AG08396 (cell line): ENCODE measurements at places on chromosomes 2 and 18.

DNA sequence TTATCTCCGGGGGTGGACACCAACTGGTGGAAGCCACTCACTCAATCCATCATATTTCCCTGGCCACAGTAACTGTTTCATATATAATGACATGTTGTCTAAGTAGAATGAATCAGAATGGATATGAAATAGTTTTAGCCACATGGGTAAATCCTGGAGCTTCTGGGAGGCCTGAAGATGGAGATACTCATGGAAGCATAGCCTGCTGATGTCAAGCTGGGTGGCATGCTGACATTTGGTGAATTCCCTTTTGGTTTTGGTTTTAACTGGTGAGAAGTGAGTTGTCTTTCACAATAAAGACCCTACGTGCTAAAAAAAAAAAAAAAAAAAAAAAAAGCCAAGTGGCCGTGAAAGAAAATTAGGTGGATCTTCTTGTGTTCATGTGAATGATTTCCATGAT lies 105.3 kb upstream of the ITGA6 start:
- DNase-seq: no peak

DNA sequence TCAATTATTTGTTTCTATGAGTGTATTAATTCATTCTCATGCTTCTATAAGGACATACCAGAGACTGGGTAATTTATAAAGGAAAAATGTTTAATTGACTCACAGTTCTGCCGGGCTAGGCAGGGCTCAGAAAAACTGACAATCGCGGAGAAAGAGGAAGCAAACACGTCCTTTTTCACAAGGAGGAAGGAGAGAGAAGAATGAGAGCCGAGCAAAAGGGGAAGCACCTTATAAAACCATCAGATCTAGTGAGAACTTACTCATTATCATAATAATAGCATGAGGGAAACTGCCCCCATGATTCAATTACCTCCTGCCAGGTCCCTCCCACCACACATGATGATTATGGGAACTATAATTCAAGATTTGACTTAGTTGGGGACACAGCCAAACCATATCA lies 294.0 kb downstream of the DSC3 start:
- DNase-seq: no peak

GRCh38 chr2:3141696-3142095 lies 235.9 kb downstream of the EIPR1 start:
- no peak for DNase-seq

DNA sequence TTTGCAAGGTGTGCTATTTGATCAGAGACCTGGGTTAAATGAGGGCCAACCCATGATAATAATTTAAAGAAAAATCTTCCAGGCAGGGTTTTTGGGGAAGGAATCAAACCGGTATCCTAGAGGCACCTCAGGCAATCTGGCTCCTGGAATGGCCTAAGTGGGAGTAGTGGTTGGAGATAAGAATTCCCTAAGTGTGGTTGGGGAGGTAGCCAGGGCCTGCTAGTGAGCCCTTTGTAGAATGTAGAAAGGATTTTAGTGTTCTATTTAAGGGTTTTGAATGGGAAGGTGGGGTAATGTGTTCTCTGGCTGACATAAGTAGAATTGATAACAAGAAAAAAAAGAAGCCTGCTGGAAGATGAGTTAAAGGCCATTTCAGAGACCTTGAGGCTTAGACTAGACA lies 422.2 kb downstream of the XIRP2 start:
- DNase-seq: no peak

DNA sequence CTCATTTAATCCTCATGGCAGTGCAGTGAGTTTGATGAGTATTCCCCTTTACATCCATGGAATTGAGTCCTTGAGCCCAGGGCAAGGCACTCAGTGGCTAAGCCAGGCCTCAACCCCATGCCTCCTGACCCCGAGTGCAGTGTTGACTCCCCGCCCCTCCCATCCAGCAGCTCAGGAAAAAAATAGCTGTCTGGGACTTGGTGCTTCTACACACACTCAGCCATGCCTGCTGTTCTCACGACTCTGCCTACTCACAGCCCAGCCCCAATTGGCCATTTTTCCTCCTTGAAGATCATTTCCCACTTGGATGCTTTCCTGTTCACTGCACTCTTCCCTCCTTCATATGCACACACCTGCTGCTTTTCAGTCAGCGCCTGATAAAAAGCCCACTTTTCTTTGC lies 8.8 kb downstream of the FOSL2 start:
- DNase-seq: no peak

GRCh38 chr2:106107509-106108131 lies 86.5 kb downstream of the UXS1 start:
- no peak for DNase-seq

DNA sequence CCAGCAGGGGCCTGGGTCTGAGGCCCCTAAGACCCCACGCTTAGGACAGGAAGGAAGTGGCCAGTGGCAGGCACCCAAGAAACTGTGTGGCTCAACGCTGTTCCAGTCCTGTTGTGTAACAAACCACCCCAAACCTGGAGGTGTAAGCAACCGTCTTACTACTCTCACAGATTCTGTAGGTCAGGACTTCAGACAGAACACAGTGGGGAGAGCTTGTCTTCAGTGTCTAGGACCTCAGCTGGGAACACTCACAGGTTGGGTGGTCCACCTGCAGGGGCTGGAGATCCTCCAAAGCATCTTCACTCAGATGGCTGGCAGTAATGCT lies 123.0 kb downstream of the KLHL29 start:
- no peak for DNase-seq

GRCh38 chr2:150812664-150813367 lies 325.3 kb upstream of the RND3 start:
- no peak for DNase-seq

DNA sequence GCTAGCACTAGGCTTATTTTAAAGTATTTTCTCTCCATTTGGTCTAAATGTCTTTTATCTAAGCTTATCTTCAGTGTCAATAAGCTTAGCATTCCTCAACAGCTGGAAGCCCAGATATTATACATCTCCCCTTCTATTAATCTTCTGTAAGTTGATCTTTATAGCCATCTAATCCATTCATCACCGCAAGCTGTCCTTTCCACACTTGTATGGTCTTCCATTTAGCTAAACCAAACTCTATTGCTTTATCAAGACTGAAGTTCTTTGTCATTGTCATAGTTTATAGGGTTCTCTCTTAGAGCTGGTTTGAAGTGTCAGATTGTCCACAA lies 101.3 kb upstream of the GPR45 start:
- DNase-seq: no peak
